Cortex of kidney (tissue), 1 donor: ENCODE measurements at places on chromosomes 7 and 10.

DNA sequence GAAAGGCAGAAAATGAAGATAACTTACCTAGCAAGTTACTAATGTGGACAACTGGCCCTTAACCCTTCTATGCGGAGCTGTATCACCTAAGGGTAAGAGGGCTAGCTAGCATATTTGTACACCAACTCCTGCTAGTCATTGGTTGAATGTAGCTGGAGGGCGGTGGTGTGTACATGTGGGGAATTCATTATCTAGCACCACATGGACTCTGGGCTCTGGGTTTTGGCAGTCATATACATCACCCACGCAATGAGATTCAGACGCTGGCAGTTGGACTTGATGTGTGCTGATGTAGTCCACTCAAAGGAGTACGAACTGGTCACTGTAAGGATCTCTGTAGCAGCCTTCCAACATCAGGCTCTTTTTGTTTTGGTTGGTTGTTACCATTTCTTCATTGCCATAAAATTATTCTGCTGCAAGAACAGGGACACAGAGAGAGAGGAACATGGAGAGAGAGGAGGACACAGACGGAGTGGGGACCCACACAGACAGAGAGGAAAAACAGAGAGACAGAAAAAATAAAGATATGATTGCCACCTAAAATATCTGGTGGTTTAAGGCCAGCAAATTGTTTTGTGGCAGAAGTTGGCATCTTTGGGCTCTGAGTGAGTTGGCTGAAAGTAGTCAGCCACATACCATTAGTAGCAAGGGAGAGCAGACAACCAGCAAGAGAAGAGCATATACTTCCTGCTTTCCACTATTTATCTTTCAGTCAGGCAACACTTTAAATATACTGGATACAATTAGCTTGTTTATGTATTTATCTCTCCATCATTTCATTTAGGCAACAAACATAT, 76.7 kb upstream of the MTPN start:
- DNase-seq, result no peak

DNA sequence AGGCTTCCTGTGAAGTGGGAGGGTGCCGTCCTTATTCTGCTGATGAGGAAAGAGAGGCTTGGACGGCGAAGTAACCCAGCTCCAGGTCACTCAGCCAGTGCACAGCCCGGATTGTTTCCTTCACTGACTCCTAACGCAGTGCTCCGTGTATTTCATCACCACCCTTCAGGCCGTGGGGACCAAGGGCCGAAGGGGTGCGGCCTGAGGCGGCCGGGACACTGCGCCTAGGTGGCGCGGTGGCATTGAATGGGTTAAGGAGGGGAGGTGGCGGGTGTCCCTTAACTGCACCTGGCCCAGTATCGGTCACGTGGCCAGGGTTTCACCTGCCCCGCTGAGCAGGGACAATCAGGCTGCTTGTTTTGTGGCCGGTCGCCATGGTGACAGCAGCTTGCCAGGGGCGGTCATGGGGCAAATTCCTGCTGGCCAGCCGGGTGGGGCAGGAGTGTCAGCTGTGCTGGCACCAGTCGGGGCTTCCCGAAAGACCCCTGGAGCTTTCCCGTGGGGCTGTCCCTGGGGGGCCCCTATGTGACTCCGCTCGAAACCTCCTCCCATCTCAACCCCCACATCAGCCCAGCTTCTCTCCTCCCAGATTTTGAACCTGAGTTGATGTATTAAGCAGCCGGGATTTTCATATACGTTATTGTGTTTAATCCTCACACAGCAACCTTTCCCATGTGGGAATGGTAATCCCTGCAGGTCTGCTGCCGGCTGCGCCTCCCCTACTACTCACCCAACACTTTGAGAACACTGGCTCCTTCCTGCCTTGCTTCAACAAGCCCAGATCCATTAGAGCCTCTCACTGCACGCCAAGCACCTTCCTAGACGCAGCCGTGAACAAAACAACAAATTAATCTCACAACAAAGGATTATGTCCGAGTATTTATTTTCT, 4.4 kb upstream of the ABHD11 start:
- DNase-seq, result no peak

GRCh38 chr7:11516328-11516727, 315.7 kb downstream of the THSD7A start:
- DNase-seq, result no peak

DNA sequence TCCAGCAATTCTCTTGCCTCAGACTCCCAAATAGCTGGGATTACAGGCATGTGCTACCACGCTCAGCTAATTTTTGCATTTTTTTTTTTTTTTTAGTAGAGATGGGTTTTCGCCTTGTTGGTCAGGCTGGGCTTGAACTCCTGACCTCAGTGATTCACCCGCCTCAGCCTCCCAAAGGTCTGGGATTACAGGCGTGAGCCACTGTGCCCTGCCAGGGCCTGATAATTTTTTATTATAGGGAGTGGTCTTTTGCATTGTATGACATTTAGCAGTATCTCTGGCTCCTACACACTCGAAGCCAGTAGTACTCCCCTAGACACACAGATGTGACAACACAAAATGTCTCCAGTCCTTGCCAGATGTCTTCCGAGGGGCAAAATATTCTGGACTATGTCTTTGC, 124.0 kb downstream of the DKK1 start:
- DNase-seq, result no peak

DNA sequence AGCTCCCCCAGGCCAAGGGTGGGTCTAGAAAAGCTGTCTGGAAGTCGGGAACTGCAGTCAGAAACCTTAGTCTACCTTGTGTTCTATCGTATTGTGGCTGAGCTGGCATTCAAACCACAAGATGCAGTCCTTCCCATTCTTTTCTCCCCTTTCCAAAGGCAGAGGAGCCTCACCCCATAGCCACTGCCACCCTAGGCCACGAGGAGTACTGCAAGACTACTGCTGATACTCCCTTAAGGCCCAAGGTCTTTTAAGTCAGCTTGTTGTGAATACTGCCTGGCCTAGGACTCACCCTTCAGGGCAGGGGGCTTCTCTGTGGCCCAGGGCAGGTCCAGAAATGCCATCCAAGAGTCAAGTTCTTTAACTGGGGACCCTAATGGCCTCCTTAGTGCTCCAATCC, 214.5 kb upstream of the CNTNAP2 start:
- DNase-seq, result no peak
